NCI-H774 (cell line): ENCODE measurements at places on chromosomes 7 and 10.

DNA sequence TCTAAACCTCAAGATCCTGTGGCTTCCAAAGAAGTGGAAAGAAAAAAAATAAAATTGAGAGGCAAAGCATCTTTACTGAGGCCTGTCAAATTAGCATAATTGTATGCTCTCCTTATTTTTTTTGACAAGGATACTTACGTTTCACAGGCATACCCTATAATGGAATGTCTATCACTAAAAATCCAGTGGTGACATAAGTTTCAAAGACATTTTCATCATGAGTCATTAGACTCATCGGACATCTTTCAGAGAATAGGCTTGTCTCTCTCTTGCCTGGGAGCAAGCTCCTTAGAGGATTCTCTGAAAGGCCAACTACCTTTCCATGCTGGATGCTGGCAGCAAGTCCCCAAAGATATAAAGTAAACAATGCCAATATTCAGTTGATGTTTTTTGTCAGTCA lies 380.7 kb upstream of the STEAP1 start:
- no peak for DNase-seq

GRCh38 chr7:16875861-16876260 lies 5.9 kb downstream of the AGR3 start:
- DNase-seq, result no peak

DNA sequence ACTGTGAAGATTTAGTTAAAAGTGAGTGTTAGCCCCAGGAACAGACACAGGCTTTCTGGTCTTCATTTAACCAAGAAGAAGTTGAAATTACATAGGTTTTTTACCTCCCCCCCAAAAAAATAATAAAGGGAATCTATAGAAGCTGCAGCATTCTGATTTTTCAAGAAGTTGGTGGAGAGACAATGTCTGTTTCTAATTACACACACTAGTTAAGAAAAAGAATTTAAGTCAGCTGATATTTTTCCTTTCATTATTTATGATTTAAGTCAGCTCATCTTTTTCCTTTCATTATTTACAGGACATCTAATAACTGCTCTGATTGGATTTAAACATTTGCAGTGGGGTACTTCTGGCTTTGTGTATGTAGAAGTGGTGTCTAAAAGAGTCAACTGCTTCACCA lies 201.4 kb upstream of the NRP1 start:
- no peak for DNase-seq

- no peak for DNase-seq
Observed at GRCh38 chr10:83262434-83262833, 876.9 kb upstream of the GHITM start.

GRCh38 chr7:69787736-69788431 lies 189.6 kb downstream of the AUTS2 start:
- DNase-seq, result no peak

GRCh38 chr7:135684136-135684535 lies 21.8 kb downstream of the STMP1 start:
- no peak for DNase-seq

DNA sequence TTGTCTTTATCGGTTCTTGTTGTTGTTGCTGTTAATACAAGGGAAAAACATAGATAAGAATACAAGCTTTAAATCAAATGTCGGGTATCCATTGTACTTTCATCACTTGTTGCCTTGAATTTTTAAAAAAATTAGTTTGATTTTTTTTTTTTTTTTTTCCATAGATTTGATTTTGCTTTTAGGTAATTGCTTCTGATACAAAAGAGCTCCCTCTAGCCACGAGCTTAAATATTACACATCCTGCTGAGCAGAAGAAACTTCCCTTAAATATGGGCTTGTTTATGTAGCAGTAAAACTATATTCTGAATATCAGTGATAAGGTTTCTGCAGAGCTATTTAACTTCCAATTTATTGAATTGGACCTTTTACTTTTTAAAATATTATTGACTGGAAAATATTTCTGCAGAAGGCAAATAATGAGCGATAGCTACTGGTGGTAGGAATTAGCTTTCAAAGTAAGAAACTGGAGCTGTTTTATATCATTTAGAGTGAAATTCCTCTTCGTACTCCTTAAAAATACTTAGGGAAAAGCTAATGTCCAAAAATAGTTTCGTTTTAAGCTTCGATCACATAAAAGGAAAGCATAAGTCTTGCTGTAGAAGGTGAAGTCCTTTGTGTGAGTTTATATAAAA lies 216.9 kb downstream of the POLR1F start:
- no peak for DNase-seq
